ENCODE measurements at places on chromosomes 3 and 15. TPM values are rescaled to one million over a fixed set of nuclear protein-coding genes. Genes with fewer than 3 reads are reported as not detected.

Gene CSTA
- 21.1 TPM for total RNA-seq

Gene TRAT1
- 8.0 TPM for total RNA-seq

Gene SLC28A1
- total RNA-seq: not detected

Gene NIPA2
- 84.7 TPM for total RNA-seq

Gene APEH
- 84.4 TPM for total RNA-seq

Gene OR5H2
- total RNA-seq: not detected

Gene GHSR
- total RNA-seq: not detected

Gene FANCD2OS
- not detected for total RNA-seq

Gene EBLN2
- 15.0 TPM for total RNA-seq

Gene GUCA1C
- total RNA-seq: not detected

Gene SLC2A2
- not detected for total RNA-seq
